ENCODE measurements at places on chromosomes 12 and 14.

DNA sequence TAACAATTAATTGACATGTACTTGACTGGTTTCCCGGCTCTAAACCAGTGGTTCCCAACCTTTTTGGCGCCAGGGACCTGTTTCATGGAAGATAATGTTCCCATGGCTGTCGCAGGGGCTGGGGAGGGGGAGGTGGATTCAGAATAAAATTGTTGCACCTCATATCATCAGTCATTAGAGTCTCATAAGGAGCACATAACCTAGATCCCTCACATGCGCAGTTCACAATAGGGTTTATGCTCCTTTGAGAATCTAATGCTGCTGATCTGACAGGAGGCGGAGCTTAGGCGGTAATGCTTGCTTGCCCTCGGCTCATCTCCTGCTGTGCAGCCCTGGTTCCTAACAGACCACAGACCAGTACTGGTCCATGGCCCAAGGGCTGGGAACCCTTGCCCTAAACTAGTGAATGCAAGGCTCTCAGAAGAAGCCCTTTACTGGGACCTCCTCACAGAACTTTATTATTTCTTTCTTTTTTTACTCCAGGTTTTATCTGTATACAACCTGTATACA, 86.4 kb upstream of the SINHCAF start:
- no peak for DNase-seq

DNA sequence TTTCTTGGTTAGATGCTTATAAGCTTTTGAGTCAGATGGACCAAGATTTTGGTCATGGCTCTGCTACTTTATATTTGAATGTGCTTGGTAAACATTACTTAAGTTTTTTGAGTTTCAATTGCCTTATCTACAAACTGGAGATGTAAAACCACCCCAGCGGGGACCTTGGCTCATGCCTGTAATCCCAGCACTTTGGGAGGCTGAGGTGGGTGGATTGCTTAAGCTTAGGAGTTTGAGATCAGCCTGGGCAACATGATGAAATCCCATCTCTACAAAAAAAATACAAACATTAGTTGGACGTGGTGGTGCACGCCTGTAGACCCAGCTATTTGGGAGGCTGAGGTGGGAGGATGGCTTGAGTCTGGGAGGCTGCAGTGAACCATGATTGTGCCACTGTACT, 11.2 kb downstream of the NECAP1 start:
- DNase-seq: no peak

- DNase-seq: no peak
Measured at GRCh38 chr14:105366386-105367074, 31.8 kb upstream of the TEX22 start.

GRCh38 chr12:70459786-70460185, 93.7 kb downstream of the KCNMB4 start:
- no peak for DNase-seq

GRCh38 chr12:30862486-30862885, 64.1 kb upstream of the TSPAN11 start:
- no peak for DNase-seq

- no peak for DNase-seq
Measured at GRCh38 chr14:101836135-101836534, 74.6 kb downstream of the PPP2R5C start.

- peak; percentile 85 for DNase-seq
Measured at GRCh38 chr14:50830044-50830931, 674 bp downstream of the NIN start.

DNA sequence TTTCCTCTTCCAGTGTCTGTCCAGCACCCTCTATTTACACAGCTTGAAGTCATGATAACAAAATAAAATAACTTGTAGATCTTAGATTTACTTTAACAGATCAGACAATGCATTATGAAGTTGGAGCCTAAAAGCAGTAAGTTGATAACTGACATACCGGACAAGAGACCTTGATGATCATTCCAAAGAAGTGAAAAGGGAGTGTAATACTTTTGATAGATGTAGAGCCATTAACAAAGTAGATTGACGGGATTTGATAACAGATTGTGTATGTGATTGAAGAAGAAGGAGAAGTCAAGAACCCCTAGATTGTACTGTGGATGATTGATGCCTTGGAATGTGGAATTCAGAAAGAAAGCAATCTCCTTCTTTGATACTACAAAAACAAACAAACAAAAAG, 403.8 kb upstream of the MGAT4C start:
- DNase-seq: no peak

DNA sequence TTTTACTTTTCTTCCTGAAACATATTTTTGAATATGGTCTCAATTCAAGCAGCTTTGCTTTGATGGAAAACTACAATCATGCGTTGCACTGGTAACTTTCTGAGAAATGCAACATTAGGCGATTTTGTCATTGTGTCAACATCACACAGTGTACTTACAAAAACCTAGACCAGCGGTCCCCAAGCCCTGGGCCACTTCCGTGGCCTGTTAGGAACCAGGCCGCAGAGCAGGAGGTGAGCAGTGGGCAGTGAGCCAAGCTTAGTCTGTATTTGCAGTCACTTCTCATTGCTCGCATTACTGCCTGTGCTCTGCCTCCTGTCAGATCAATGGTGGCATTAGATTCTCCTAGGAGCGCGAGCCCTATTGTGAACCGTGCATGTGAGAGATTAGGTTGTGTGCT, 163.7 kb upstream of the NOVA1 start:
- no peak for DNase-seq

- no peak for DNase-seq
Measured at GRCh38 chr14:74935360-74935680, 12.3 kb upstream of the RPS6KL1 start.

DNA sequence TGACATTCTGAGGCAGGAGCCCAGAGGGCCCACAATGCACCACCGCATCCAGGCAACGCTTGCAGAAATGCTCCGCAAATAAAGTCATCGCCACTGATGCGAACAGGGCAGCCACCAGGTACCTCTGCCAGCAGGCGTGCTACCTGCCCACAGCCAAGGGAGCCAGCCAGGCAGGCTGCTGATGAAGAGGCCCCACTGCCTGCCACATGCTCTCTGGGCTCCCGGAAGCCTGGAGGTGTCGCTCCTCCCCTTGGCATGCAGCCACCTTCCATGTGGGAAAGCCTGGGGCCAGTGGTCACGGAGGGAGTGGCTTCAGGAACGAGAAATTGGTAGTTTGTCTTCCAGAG, 14.7 kb downstream of the GPR132 start:
- no peak for DNase-seq

- peak; percentile 39 for DNase-seq
Measured at GRCh38 chr12:104740668-104741067, 217.4 kb downstream of the SLC41A2 start.

DNA sequence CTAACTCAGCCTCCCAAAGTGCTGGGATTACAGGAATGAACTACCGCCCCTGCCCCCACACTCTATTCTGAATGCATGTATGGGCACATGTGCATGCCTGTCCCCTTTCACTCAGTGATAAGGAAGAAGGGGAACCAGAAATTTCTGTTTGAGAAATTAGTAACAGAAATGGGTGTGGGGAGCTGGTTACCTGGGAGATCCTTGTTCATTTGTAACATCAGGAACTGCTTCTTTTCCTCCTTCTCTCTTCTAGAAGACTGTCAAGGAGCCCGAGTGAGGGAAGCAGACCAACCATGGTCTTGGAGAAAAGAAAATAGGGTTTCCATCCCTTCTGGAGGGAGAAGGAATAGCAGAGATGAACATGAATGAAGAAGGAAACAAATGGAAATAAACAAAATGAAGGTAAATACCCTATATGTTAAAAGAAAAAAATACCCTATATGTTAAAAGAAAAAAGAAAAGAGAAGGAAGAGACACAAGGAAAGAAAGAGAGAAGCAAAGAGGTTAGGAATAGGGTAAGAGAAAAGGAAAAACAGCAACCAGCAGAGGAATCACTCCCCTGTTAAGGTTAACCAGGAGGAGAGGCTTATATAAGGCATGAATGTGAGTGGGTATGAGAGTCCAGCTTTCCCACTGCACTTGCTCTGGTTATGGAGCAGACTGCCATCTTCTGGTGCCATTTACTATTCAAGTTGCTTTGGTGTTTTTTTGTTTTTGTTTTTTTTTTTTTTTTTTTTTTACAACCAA, 3.3 kb downstream of the PPP1R3E start:
- peak; percentile 45 for DNase-seq

GRCh38 chr14:70045844-70046535, 142.8 kb downstream of the SLC8A3 start:
- DNase-seq: peak; percentile 70

DNA sequence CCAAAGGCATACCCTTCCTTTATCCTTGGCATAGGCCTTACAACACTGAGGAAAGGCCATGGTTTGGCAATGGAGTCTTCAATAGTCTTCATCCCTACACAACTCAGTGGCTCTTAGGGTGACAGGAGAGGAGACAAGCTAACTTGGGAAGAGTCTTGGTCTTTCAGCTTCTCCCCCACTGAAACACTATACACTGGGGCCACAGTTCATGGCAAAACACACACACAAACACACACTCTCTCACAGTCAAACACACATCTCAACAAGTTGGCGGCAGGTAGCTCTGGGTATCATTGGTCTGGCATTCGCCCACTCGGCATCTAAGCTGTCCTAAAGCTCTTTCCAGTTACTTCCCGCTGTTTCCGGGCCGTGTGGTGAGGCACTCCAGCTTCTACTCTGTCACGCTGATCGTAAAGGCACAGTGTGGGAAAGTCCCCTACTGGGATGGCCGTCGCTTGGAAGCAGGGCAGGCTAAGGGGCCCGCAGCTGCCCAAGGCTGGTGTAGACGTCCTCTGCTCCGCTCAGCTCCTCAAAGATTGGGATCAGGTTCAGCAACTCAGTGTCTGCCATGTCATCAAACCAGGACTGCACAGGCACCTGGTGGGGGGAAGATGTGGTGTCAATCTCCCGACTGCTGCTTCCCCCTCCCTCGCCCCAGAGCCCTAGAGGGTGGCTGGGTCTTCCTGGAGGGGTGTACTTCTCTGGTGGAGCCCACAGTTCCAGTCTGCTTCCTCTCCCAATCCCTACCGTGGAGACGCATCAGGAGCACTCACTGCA, 4.8 kb upstream of the AVIL start:
- DNase-seq: no peak

DNA sequence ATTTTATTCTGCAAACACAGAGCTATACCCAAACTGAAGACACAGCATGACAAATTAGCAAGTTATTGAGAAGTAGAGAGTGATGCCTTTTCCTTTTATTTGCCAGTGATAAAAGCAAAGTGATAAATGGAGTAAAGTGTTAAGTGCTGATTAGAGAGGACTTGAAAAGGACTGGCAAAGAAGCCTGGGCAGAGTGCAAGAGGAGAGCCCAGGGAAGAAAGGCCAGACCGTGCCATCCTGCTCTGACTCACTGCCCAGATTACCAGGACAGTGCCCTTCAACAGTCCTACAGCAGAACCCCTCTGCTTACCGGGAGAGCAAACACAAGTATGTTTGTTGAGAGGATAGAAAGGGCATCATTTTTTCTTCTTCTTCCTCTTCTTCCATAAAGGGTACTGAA, 106.5 kb downstream of the ETV6 start:
- DNase-seq: no peak

DNA sequence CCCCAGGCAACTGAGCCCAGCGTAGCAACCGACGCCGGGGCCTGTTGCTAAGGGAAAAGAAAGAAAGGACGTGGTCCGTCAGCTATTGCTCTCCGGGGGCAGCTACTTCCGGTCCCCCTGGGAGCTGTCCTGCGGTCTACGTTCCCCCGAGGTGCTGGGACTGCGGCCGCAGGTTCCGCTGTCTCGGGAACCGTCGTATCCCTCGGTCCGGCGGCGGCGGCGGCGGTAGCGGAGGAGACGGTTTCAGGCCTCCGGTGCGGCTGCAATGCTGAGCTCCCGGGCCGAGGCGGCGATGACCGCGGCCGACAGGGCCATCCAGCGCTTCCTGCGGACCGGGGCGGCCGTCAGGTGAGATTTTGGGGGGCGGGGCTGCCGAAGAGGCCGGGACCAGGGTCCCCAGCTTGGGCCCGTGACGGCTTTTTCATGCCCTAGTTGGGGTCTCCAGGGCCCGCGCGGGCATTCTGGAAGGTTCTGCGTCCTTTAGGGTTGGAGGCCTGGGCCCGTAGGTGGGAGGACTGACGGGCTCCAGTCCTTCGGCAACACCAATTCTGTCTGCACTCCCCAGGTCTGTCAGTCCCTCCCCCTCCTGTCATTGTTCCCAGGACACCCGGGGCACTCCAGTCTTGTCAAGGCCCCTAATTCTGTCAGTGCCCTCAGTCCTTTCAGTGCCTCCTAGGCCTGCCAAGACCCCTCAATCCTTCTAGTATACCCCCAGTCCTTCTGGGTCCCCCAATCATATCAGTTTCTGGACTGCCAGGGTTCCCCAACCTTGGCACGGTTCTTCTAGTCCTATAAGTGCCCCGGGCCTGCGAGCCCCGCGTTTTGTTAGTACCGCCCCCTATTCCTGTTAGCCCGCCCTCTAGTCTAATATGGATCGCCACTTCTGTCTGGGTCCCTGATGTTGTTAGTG, at the start of gene USP30:
Gene USP30 (plus strand): TSS at position 163 of the 910 bp plus-strand sequence. CDS start 103 bp downstream, at position 266.
- DNase-seq: peak; percentile 94

- no peak for DNase-seq
Measured at GRCh38 chr12:101336437-101336836, 56.5 kb downstream of the UTP20 start.

DNA sequence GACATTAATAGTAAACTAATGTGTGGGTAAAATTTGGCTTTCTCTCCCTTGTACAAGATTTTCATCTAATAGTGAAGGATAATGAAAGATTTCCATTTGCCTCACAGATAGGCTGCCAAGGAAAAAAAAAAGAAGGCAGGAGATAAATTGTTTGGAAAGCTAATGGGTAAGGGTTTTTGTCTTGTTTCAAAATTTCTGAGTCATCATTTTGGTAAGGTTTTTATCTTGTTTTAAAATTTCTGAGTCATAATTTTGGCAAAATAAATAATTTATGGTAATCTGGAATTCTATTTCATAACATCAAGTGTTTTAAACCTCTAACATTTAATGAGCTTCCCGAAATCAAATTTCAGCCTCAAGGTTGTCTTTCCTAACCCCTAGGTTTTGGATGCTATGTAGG, 1035.7 kb upstream of the FBXO33 start:
- DNase-seq: no peak

GRCh38 chr12:20017802-20018201, 350.5 kb upstream of the PDE3A start:
- DNase-seq: no peak

- no peak for DNase-seq
Measured at GRCh38 chr12:50678650-50679365, 85.1 kb upstream of the ATF1 start.

DNA sequence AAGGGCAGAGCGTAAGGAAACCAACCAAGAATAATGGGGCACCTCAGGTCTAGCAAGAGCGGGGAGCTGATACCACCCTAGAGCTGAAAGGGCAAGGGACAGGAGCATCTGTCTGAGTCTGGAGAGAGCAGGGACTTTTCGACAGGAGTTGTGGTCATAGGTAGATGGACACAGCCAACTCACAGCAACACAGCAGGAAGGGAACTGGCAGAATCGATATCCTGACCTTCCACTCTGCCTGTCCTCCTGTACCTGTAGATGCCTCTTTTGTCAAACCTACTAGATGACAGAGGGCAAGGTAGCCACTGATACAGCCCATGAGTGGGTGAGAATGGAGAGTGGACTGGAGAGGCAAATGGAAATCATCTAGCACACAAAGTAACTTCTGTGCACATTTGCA, 247.2 kb upstream of the EGLN3 start:
- DNase-seq: no peak
